Bone marrow (tissue), 2 donors: ENCODE measurements at places on chromosomes 2 and 18.

DNA sequence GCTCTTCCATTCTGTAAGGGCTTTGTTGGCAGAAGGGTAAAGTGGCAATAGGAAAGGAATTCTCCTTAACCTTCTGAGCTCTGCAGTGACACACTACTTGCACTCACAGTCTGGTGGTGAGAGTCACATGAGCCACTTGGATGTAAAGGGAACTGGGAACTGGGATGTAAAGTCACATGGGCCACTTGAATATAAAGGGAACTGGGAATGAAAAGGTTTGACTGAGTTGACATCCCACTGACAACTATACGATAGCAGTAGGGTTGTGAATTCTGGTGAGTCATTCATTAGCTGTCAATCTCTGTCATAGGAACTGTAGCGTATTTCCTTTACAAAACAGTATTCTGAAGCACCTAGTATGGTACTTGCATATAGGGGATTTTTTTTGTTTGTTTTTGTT, 5.5 kb downstream of the RPE start:
- no peak for DNase-seq

DNA sequence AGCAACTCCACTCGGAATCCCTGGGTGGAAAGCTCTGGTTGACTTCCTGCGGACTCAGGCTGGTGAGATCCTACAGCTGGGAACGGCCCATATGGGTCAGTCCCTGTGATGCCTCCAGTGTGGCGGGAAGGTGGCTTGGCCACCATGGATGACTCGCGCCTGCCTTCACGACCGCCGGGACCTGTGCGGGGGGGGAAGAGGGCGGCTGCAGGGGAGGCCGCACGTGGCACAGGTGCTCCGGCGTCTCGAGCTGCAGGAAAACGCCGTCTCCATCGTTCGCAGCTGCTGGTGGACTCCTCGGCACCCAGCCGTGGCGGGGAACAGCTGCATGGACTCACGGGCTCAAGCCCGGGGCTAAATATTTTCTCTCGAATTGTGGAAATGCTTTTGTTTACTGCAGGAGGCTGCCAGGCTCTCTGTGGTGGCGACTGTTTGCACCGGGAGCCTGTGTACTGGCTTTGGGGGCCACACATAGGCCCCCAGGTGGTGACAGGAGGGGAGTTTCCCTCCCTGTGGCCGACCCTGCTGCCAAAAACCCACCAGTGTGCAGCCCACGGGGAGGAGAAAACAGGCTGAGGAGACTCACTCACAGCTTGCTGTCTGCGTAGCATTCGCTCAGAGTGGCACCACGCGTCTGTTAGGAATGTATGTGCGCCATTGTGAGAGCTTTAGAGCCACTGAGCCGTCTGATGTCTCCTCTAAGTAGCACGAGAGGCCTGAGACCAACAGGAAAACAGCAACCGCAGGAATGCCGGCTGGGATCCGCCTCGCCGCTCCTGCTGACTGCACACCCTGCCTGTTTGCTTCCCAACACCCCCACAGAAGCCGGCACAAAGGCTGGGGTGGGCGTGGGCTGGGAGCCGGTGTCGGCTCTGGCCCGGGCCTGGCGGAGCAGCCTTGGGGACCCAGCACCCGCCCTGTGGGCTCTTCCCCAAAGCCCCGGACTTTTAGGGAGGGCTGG, 89.2 kb downstream of the NFATC1 start:
- no peak for DNase-seq

DNA sequence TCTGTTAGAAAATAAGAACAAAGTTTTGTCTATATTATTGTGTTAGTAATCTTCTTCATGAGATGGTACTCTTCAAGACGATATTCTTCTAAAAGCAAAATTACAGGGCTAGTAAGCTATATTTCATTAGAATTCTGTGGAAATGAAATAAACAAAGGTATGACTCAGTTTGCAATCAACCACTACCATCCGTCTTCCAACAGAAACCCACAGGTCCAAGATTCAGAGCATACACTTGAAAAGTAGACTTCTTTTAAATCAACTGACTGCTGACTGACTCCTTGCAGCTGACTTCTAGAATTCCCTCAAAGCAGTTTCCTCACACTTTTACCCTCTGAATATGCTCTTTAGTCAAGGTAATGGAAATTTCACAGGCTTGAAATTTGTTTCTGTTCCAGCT, 193.7 kb downstream of the GCA start:
- DNase-seq, result no peak

- no peak for DNase-seq
These were observed 332.7 kb downstream of the CYRIA start for GRCh38 chr2:16332681-16333557.

GRCh38 chr2:137817058-137817457, 147.2 kb upstream of the HNMT start:
- DNase-seq, result no peak

DNA sequence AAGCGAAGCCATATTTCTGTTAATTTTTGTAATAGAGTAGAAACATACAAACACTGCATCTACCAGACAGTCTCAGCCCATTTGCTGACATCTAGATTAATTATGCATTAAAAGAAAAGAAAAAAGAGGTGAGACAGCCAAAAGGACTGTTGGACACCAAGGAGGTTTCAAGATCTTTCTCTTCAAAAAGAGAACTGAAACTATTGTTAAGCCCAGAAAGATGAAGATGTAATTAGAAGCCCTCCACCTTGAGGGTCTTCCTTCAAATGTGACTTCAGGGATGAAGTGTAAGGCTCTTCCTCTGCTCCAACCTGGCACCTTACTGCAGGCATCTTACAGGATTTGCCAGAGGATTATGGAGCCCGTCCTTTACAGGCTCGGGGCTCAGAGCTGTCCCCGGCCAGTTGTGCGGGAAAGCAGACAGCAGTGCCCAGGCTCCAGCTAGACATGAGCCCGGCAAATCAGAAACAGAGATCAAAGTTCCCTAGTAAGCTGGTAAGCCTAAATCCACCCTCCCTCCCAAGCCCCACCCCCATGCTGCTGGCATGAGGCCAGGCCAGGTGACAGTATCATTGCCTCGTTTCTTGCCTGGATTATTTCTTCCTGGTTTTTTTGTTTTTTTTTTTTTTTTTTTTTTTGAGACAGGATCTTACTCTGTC, 38.9 kb downstream of the ADI1 start:
- DNase-seq, result no peak

- DNase-seq, result no peak
These were observed 6.7 kb downstream of the TUBB6 start for GRCh38 chr18:12314591-12315305.

DNA sequence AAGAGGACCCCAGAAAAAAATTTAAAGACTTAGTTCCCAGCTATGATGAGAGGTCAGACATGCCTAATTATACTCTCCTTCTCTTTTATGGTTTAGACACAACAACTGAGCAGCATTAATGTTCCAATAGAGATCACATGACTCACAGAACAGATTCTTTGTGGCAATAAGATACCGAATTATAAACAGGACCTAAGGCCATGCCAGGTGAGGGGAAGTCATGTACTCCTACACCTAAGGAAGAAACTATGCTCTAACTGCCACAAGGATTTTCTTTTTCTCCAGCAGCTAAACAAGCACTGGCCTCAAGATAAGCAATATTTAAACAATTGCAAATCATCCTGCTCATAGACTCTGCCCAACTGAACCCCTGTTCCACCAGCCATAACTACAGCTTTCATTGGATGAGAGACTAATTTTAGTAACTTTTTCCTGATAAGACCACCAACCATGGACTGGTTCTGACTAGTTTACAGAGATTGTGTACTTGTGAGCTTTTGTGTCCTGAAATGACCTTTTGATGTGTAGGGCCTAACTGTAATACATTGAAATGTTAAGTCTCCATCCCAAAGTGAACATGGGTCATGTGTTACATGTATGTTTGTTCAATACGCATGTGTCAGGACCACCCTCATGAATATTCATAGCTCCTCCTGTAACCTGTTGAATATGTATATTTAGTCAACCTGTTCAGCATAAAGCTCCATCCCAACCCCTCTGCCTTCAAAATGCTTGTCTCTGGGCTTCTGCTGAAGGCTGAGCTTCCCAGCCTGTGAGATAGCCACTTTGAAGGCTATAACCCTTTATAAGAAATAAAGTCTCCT, 21.6 kb upstream of the NFE2L2 start:
- DNase-seq, result no peak

DNA sequence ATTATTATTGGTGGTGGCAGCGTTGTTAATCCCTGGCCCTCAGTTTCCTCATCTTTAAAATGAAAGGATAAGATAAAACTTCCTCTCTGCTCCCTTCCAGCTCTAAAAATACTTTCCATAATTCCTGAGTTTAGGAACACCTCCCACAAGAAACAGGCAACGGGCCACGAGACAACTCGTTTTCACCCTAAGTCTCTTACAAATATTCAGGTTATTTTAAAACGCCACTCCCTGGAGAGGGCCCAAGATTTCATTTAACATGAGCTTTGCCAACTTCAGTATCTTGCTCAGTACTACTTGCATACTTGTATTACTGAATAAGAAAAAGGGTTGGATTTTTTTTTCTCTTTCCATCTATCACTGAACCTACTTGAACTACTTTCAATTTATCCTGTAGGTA, 611.1 kb upstream of the FANCL start:
- no peak for DNase-seq

DNA sequence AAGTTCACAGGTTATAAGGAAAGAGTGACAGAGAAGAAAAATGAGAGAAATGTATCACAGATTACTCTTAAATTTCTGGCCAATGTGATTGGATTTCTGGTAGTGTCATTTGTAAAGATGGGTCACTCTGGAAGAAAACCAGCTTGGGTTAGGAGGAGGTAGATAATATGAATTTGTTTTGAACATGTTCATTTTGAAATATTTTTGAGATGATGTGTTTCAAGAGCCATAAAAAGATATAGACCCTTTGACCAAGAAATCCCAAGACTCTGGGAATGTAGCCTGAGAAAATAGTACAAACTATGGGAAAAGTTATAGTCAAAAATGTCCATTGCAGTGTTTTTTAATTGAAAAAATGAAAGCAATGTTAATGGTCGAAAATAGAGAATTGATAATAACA, 70.7 kb downstream of the CALCRL start:
- no peak for DNase-seq

DNA sequence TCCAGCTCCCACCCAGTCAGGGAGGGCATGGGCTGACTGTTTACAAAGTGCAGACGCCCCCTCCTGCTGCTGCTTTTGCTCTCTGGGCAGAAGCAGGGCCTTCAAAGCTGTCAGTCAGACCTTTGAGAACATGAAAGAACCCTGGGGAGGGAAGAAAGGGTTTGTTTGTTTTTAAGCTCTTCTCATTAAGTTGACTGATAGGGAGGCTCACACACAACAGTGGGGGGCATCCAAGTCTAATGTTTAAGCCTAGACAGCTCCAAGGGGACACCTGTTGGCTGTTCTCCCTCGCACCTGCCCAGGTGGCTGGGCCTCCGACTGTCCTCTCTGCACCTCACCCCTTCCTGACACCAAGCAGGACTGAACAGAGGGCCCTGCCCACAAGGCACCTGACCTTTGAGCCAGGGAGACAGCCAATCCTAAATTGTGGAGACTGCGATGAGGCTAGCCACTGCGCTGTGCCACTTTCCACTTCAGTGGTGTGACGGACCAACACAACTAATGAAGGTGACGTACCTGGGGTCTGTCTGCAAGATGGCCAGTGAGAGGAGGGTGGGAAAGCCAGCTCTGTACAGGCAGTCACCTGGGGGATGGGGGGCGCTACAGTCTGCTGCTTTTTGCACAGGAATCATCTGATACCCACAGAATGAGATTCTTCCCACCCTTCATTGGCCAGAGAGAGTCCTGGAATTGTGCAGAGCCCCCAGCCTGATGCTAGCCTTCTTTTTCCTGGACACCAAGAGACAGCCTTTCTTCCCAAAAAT, 16.3 kb downstream of the ST6GAL2 start:
- DNase-seq, result no peak

DNA sequence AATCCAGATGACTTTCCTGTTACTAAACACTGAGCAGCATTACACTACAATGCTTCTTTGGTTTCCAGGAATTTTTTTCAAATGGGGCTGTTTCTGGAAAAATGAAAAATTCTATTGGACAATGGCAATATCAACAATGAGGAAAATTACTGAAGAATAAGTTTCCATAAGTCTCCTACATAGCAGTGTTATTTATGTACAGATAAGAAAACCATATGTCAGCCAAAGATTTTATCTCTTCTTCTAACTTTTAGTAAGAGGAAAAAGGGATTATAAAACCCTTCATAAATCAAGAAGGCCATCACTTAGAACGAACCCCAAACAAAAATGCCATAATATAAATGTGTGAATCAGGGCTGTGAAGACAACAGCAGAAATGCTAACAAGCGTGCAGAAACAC, 31.6 kb upstream of the NOSTRIN start:
- DNase-seq, result no peak

- no peak for DNase-seq
These were observed 45.2 kb downstream of the USP34 start for GRCh38 chr2:61425605-61426155.

GRCh38 chr18:79902075-79902474, 49.4 kb downstream of the SLC66A2 start:
- no peak for DNase-seq

DNA sequence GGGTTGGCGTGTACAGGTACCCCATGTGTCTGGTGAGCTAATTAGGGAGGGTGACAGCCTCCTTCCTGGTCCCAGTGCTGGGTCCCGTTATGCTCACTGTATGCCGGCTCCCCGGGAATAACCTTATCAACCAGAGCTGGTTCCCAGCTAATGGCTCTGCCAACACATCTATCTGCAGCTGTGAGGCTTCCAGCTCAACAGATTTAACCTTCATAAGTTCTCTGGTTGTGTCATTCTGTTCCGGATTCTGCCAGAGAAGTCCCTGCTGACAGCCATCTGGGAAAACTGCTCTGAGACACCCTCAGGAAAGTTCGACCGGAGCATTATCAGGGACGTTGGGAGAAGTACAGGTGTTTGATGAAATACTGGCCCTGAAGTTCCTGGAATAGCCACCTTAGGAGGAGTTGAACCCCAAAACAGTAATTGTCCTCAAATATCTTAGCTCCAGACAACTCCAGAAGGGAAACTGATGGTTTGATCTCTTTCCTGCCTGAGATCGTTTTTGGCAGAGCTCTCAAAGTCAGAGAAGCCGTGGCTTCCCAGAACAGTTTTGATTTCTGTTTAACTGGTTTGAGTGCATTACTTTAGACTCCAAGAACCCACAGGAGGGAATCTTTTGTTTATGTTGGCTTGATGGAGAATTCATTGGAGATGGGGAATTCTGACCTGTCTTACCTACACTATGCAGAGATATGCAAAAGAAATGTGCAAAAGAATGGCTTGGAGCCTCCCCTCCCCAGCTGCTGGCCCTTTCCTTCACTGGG, 39.4 kb upstream of the TXNDC2 start:
- no peak for DNase-seq

DNA sequence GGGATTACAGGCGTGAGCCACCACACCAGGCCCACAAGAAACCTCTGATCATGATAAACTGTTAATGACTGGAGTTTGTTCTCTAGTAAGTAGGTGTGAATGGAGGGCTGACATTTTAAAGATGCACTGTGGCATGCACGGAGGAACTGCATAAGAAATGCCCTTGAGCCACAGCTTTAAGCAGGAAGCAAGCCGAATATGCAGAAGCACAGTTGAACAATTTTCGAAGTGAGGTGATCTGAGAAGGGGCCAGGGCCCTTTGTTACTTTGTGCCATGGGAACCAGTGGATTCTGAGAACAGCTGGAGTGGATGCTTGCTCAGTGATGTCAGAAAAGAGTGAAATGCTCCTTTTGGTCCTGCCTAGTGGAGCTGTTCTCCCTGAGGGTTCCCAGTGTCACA, 16.3 kb downstream of the FECH start:
- no peak for DNase-seq
